Naive thymus-derived CD4-positive, alpha-beta T cell (primary cell): ENCODE measurements at places on chromosomes 3 and 15. TPM values are rescaled to one million over a fixed set of nuclear protein-coding genes. Genes with fewer than 3 reads are reported as not detected.

DNA sequence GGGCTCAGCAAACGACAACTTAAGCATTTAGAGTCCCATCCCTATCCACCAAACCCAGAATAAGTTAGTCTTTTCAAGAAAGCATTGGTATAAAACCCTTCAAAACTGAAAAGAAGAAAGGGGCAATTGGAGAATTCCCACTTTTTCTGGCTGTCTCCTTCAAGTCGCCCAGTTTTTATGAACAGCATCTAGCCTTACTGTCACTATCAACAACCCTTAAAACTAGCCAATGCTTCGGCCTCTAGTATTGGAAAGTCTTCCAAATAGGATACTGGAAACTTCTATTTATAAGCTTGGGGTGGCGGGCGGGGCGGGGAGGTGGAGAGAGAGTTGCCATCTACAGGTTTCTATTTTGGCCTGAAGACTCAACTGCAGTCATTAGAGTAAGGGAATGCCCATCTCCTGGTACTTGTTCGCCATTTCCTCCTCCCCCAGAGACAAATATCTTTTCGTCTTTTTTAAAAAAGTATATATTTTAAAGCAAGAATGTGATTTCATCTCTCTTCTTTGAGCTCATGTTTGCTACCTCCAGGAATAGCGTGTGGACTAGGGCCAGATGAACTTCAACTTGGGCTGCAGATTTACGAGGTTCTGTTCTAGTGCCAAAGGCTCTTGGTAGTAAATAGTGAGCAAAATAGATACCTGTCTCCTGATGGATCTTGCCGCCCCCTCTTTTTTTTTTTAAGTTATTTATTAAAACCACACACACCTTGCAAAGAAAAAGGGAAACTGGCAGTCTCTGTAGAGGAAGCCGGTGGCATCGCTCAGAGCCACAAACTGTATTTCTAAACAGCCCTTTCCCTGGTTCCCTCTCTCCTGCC, 2.7 kb downstream of the BCL6 start:
- H3K4me1 ChIP-seq: peaks cover 20% of the 10 kb centered on the region
- peaks cover 8% of the 10 kb centered on the region for H3K36me3 ChIP-seq
- no peaks in the 10 kb centered on the region for H3K27me3 ChIP-seq
- peak overlapping the region; percentile 95 for H3K4me3 ChIP-seq

Gene TMEM43
- 50.3 TPM for total RNA-seq

DNA sequence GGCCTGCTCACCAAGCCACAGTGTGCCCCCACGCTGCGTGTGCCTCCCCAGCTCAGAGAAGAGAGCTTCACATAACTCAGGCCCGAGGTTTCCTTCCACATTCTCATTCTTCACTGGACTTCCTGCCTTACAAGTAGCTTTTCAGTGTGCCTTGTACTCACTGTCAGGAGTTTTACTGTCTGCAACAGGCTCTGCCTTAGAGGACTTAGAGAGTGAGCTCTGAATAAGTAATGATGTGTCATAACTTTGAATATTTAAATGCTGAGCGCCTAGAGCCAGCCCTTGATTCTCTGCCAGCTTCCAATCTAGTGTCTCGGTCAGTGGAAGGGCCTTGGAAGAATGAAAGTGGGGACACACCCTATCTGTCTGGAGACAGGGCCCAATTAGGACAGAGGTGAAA, 41.8 kb downstream of the ITGB5 start:
- no peak overlapping the region for H3K27ac ChIP-seq
- no peak for DNase-seq
- no peaks in the 10 kb centered on the region for H3K4me1 ChIP-seq

DNA sequence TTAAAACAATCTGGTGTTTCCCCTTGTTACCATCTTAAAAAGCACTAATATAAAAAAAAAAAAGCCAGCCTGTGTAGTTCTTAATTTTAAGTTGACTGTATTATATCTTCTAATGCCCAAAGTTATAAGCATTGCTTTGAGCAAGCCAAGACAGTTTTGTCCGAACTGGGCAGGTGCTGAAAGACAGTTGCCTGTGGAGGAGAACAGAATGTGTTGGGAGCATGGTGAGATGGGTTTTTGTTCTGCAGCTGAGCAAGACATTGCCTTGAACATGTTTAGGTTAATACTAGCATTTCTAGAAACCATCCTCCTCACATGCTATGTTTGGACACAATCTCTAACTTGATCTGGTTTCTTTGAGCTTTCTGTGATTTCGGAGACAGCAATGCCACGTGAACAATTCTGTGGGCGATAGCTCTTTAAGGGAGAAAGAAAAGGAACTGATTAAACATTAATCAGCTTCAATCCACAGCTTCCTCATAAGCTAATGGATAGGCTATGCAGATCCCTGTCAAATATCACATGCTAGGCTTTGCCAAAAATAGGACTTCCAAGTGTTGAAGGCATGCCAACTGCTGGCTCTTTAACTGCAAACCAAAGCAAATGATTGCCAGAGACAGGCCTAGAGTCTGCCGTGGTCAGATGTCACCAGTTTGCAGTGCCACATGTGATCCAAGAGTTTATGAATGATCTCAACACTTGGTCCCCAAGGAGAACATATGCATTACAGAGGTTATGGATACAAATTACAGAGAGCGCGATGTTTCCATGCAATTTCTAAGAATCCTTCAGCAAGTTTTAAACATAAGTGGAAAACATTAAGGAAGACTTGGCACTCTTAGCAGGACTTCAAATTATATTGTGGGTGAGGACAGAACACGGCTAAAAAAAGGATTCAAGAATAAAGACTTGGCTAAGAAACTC, 428.1 kb downstream of the ROBO2 start:
- no peaks in the 10 kb centered on the region for H3K36me3 ChIP-seq
- H3K4me3 ChIP-seq: no peak overlapping the region
- H3K4me1 ChIP-seq: no peaks in the 10 kb centered on the region
- H3K27ac ChIP-seq: no peak overlapping the region
- H3K27me3 ChIP-seq: no peaks in the 10 kb centered on the region
- DNase-seq: no peak

DNA sequence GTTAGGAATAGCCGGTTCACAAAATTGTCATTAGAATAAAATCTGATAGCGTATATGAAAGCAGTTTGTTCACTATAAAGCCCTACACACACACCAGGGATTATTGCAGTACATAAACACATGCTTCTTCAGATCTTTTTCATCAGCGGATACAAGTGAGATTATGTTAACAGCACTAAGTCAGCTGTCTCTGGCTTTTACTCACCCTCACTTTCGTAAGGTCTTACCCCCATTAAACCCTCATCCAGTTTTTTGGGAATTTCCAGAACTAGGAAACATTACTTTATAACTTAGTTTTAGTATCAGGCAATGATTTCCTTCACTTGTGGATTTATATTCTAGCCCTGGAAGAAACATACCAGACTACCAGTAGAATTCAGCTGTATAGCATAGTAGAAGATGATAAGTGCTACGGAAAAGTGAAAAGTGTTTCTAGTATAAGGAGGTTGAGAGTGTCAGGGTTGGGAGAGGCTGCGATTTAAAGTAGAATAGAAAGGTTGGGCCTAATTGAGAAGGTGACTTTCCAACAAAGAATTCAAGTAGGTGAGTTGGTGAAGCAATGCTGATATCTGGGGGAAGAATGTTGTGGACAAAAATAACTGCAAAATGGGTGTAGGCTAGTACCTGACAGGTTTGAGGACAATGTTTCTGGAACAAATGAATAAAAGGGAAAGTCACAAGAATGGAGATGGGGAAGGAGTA, 22.7 kb downstream of the TMEM207 start:
- no peaks in the 10 kb centered on the region for H3K27me3 ChIP-seq
- H3K4me3 ChIP-seq: no peak overlapping the region
- no peaks in the 10 kb centered on the region for H3K4me1 ChIP-seq

Gene SUSD5
- total RNA-seq: not detected

DNA sequence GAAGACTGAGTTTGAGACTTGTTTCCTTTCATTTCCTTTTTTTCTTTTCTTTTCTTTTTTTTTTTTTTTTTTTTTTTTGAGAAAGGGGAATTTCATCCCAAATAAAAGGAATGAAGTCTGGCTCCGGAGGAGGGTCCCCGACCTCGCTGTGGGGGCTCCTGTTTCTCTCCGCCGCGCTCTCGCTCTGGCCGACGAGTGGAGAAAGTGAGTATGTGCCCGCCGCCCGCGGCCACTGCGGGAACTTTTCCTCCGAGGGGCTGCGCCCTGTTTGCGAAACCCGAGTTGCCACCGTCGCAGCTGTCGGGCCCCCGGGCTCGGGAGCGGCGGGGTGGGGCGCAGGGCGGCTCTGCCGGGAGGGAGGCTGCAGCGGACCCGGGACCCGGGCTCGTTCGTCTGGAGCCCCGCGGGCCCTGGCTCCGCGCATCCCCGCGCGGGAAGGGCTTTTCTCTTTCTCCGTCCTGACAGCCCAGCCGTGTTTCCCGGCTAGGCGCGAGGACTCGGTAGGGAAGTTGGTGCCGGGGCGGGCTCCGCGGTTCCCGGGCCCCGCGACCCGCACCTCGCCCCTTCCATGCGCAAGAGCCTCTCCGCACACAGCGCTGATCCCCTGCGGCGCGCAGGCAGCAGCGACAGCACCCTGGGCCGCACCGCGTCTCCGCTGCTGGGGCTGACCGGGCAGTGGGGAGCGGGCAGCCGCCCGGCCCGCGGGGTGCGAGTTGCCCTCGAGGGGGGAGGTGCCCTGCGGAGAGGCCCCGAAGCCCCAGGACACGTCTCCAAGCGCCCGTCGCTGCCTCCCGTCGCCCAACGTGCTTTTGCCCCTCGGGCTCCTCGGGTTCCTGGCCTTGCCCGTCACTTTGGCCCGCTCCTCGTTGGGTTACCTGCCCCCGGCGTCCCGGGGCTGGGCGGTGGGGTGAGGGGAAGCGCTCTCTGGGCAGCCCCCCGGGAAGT, 1.4 kb downstream of the IGF1R start:
- H3K4me3 ChIP-seq: peak overlapping the region; percentile 61
- H3K36me3 ChIP-seq: no peaks in the 10 kb centered on the region

GRCh38 chr3:20042331-20042730, 2.1 kb downstream of the KAT2B start:
- peak overlapping the region; percentile 91 for H3K4me3 ChIP-seq
- H3K27me3 ChIP-seq: no peaks in the 10 kb centered on the region
- DNase-seq: no peak
- H3K4me1 ChIP-seq: peaks cover 46% of the 10 kb centered on the region
- H3K36me3 ChIP-seq: peaks cover 6% of the 10 kb centered on the region
- peak overlapping the region; percentile 79 for H3K27ac ChIP-seq

GRCh38 chr3:195023989-195024388, 247.0 kb downstream of the XXYLT1 start:
- no peaks in the 10 kb centered on the region for H3K36me3 ChIP-seq
- no peak overlapping the region for H3K27ac ChIP-seq
- DNase-seq: no peak
- no peak overlapping the region for H3K4me3 ChIP-seq

DNA sequence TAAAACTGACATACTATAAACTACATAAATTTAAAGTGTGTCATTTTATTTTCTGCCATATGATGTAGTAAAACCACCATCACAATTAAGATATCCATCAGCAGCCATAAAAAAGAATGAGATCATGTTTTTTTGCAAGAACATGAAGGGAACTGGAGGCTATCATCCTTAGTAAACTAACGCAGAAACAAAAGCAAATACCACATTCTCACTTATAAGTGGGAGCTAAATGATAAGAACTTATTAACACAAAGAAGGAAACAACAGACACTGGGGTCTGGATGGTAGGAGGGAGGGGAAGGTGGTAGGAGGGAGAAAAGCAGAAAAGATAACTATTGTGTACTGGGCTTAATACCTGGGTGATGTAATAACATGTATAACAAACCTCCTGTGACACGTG, 24.6 kb downstream of the CCDC14 start:
- H3K27ac ChIP-seq: no peak overlapping the region
- H3K27me3 ChIP-seq: no peaks in the 10 kb centered on the region

- H3K4me1 ChIP-seq: no peaks in the 10 kb centered on the region
- no peaks in the 10 kb centered on the region for H3K36me3 ChIP-seq
- no peaks in the 10 kb centered on the region for H3K27me3 ChIP-seq
- no peak overlapping the region for H3K4me3 ChIP-seq
- H3K27ac ChIP-seq: no peak overlapping the region
These were observed 191.5 kb downstream of the TP63 start for GRCh38 chr3:189822726-189823125.

DNA sequence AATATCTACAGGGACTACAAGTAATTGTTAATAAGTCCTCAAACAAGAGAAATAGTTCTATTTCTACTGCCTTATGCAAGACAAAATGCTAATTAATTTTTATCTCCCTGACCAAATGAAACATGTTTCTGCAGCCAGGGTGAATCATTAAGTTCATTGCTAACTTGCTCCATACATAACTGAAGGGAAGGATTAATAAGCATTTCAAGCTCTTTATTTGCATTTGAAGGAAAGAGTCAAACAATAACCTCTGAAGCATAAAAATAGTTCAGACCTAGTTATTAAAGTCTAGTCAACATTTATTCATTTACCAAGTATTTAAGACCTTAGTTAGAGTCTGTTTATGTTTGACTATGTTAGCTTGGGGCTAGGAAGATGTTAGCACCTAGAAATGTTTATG, 120.0 kb downstream of the ATP1B3 start:
- H3K4me1 ChIP-seq: no peaks in the 10 kb centered on the region
- H3K27ac ChIP-seq: no peak overlapping the region
- no peak overlapping the region for H3K4me3 ChIP-seq
- no peaks in the 10 kb centered on the region for H3K36me3 ChIP-seq

Gene WNT7A
- total RNA-seq: 18.8 TPM

GRCh38 chr15:64623347-64623996, 151.9 kb downstream of the RBPMS2 start:
- H3K27me3 ChIP-seq: no peaks in the 10 kb centered on the region
- H3K4me1 ChIP-seq: peaks cover 89% of the 10 kb centered on the region
- H3K27ac ChIP-seq: peak overlapping the region; percentile 57
- no peak for DNase-seq
- H3K4me3 ChIP-seq: peak overlapping the region; percentile 46
- H3K36me3 ChIP-seq: no peaks in the 10 kb centered on the region

Gene SPESP1
- total RNA-seq: 0.51 TPM

DNA sequence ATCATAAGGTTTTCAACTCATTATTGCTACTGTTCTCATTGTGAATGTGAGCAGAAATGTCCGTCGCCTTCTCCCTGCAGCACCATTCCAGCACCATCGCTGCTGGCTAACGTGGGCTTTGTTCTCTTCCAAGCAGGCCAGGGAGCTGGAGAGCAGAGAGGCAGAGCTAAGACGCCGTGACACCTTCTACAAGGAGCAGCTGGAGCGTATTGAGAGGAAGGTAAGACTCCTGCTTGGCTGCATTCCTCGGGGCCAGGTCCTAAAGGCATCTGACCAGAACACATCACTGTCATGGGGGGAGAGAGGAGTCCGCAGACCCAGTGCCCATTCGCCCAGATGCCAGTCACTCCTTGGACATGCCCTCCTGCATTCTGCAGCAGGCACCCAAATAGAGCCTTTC, 130.4 kb upstream of the PLXNA1 start:
- H3K36me3 ChIP-seq: no peaks in the 10 kb centered on the region
- H3K27ac ChIP-seq: no peak overlapping the region
- DNase-seq: no peak
- H3K27me3 ChIP-seq: no peaks in the 10 kb centered on the region
- H3K4me1 ChIP-seq: no peaks in the 10 kb centered on the region
